ENCODE measurements at places on chromosomes 2 and 18.

- DNase-seq = peak; percentile 42
These were observed 631.8 kb upstream of the RAB6C start for GRCh38 chr2:129347486-129348217.

- no peak for DNase-seq
These were observed 78.7 kb downstream of the DGKD start for GRCh38 chr2:233433029-233433428.

GRCh38 chr2:223528036-223528435 lies 74.1 kb downstream of the SCG2 start:
- DNase-seq = no peak

DNA sequence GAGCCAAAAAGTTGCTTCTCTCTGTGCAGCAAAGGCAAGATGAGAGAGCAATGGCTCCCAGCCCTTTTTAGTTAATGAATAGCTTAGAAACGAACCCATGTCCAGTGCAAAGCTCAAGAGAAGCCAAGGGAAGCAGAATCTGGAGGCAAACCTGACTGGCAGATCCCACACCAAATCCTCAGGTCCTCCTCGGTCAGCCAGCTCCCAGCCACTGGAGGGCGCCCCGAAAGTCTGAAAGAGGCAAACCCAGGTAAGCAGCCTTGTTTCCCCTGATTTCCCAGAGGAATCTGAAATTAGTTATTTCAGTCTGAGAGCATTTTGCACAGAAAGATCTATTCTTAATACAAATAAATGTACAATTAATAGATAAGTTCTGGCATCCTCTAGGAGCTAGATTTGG lies 71.3 kb upstream of the PID1 start:
- DNase-seq = no peak

DNA sequence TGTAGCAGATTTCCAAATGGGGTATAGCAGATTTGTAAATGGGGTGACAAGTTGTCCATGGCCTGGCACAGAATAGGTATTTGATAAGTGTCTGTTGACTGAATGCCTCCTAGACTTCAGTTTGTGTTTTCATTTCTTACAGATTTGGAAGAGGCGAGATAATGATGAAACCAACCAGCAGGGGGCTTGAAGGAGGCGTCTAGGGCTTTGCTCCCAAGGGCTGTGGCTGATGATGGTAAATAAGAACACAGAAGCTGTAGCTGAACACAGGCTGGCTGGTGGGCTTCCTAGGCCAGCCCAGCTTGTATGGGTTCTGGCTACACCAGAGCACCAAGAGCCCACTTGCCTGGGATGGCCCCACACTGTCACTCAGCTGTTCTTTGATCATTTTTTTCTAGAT lies 19.4 kb downstream of the SFTPB start:
- peak; percentile 35 for DNase-seq

GRCh38 chr2:10504994-10505820 lies 57.1 kb upstream of the ODC1 start:
- DNase-seq = no peak

DNA sequence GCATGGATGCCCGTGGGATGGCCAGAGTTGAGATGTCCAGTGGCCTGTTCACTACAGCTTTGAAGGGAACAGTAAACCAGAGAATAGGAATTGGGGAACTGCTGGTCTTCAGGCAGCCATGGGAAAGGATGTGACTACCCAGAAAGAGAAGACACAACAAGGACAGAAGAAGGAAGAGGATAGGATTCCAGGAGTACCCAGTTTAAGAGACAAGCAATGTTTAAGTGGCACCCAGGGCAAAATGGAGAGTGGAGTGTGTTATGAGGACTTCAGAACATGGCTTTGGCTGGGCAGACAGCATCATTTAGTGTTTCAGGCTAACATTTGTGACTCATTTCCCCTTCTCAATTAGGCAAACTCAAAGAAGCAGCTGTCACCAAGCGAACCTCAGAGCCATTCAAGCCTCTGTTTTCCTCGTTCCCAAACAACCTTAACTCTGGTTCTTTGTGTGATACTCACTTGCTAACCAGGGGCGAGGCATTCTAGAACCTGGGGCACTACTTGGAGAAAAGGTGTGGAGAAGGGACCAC lies 4.0 kb upstream of the FAM124B start:
- DNase-seq = no peak

- no peak for DNase-seq
These were observed 453.4 kb downstream of the TGIF1 start for GRCh38 chr18:3903337-3903736.

DNA sequence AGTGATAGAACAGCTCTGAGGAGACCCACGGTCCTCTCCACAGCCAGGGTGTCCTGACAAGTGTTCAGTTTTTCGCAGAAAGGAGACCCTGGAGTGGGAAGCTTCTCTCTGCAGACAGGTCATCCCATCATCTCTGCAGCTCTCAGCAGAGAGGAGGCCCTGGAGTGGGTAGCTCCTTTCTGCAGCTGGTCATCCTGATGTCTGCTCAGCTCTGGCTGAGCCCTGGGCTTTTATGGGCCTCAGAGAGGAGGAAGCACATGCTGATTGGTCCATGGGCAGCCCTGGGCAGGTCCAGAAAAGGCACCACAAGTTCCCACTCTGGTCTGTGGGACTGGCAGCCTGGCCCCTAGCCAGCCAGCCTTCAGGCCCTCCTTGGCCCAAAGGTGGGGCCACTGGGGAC lies 72.3 kb upstream of the ST3GAL5 start:
- no peak for DNase-seq

GRCh38 chr2:20327370-20327769 lies 23.3 kb downstream of the PUM2 start:
- no peak for DNase-seq

DNA sequence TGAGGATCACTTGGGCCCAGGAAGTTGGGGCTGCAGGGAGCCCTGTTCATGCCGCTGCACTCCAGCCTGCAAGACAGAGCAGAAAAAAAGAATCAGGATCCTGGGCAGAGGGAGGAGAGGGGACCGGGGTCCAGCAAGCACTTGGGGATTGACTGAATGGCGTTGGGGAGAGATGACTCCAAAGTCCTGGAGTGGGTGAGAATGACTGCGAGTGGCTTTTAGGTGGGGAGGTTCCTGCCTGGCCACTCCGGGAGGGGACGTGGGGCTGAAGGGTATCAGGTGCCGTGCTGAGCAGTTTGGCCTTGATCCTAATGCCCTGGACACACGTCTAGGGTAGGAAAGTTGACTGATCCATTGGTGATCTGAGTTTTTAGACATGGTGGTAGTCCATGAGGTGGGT lies 3.5 kb upstream of the NFATC1 start:
- no peak for DNase-seq

- no peak for DNase-seq
These were observed 64.0 kb downstream of the FMNL2 start for GRCh38 chr2:152399003-152399402.

DNA sequence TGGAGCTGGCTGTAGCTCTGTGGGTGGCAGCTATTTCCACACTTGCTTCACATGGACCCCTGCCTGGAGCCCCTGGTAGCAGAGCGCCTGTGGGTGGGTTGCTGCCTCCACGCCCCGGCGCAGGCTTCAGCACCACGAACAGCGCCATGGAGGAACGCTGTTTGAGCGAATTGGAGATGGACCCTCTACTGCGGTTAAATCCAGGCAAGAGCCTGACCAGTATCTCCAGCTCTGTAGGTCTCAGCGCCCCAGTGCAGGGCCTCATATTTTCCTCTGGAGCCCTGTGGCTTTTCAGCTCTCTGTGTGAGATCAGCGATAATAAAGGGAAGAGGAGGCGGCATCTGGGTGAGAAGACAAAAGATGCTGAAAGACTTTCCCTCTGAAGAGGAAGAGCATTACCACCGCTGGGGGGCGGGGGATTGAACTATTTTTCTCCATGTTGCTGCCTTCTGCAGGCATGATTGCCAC lies 12.0 kb downstream of the ONECUT2 start:
- peak; percentile 44 for DNase-seq

GRCh38 chr2:112627060-112628040 lies 18.4 kb upstream of the SLC20A1 start:
- DNase-seq = no peak

GRCh38 chr18:10089881-10090280 lies 176.1 kb downstream of the VAPA start:
- DNase-seq = no peak

DNA sequence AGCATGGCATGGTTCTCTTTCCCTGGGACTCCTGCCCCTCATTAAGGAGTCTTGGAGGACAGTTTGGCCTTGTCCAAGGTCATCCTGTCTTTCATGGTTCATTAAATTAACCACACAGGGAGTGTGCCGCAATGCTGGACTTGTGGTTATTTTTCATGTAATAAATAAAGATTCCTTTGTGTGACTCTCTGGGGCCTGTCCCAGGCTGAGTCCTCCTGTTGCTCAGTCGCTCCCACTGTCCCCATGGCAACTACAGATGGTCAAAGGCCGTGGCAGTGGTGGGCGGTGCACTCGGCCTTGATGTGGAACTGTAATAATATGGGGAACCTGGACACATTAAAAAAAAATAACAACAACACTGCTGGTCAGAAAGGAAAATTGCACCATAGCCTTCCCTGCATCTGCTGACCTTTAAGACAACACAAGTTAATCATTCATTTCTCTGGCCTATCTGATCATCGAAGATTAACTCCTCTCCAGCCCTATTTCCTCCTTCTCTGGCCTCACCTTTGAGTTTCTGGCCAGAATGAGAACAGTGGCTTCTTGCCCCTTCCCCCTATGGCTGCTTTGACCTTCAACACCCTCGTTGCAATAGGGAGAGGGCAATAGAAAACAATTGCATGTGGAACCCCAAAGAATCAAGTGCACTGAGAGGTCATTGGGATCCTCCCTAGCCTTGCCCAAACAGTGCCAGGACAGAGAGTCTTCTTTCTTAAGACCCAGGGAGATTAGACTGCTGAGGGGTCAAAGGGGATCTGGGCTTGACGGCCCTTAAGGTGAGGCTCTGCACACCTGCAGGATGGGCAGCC lies 44.7 kb downstream of the PSD4 start:
- no peak for DNase-seq

DNA sequence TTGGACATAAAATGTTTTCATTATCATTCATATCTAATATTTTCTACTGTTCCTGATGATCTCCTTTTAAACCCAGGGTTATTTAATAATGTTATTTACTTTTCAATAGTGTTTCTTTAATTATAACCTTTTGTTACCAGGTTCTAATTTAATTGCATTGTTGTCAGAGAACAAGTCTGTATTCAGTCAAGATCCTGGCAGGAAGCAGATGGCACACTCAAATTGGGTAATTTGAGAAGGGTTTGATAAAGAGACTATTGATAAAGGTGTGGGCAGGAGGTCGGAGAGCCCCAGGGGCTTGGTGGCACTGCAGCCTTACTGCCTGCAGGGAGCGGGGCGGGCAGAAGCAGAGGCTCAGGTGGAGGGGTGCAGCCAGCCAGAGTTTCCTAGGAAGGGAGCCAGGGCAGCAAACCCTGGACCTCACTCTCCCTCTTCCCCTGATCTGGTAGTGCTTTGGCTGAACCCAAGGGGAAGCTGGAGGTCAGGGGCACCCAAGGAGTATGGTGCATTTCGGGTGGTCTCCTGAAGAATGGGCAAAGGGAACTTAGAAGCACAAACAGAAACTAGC lies 2.3 kb upstream of the KIF1A start:
- DNase-seq = no peak

- peak; percentile 28 for DNase-seq
These were observed 138.1 kb downstream of the INO80D start for GRCh38 chr2:205947621-205948495.

DNA sequence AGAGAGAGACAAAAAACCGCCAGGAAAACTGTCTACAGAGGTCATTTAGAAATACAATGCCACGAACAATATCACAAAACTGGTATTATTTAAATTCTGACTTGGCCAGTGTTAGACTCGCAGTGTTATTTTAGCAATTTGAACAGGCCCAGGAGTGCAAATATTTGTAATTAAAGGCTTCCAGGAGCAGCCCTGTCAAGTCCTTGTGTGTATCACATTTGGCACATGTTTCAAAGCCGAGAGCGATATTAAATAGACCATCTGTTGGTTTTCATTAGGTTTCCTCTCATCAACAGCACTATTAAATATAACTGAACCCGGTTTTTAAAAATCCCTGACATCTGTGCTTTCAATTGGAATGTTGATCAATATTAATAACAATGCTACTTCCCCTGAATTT lies 656.9 kb downstream of the TSN start:
- DNase-seq = no peak

DNA sequence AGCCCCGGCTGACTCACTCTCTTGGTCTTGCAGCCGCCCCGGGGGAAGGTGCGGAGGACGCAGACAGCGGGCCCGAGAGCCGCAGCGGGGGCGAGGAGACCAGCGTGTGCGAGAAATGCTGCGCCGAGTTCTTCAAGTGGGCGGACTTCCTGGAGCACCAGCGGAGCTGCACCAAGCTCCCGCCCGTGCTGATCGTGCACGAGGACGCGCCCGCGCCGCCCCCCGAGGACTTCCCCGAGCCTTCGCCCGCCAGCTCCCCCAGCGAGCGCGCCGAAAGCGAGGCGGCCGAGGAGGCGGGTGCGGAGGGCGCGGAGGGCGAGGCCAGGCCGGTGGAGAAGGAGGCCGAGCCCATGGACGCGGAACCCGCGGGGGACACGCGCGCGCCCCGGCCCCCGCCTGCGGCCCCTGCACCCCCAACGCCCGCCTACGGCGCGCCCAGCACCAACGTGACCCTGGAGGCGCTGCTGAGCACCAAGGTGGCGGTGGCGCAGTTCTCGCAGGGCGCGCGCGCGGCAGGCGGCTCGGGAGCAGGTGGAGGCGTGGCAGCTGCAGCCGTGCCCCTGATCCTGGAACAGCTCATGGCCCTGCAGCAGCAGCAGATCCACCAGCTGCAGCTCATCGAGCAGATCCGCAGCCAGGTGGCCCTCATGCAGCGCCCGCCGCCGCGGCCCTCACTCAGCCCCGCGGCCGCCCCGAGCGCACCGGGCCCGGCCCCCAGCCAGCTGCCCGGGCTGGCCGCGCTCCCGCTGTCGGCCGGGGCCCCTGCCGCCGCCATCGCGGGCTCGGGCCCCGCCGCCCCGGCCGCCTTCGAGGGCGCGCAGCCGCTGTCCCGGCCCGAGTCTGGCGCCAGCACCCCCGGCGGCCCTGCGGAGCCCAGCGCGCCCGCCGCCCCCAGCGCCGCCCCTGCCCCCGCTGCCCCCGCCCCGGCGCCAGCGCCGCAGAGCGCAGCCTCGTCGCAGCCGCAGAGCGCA lies 12.7 kb downstream of the SALL3 start:
- DNase-seq = no peak

DNA sequence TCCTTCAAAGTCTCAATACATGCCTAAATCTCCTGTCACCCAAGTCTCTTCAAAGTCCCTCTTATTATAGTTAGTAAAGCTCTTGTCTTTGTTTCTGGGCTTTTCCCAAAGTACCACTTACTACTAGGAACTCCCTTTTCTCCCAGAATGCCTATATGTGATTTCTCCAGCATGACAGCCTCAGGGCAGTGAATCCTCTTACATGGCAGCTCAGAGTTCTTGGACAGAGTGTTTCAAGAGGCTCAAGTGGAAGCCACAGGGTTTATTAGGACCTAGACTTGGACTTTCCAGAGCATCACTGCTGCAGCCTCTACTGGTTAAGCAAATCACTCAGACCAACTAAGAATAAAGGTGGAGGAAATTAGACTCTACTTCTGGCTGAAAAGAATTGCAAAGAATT lies 98.9 kb downstream of the CSRNP3 start:
- no peak for DNase-seq

GRCh38 chr2:101305492-101306078 lies 2.9 kb downstream of the RNF149 start:
- peak; percentile 12 for DNase-seq
